ENCODE measurements at places on chromosomes 1 and 21. TPM values are rescaled to one million over a fixed set of nuclear protein-coding genes. Genes with fewer than 3 reads are reported as not detected.

Gene AGMAT
- total RNA-seq, result 0.50 TPM

Gene MMP23B
- 0.19 TPM for total RNA-seq

Gene LCE1A
- not detected for total RNA-seq

Gene CASQ1
- not detected for total RNA-seq

Gene CFAP45
- total RNA-seq, result 0.13 TPM

Gene PLA2G2F
- total RNA-seq, result not detected

Gene CDKN2C
- total RNA-seq, result 19.6 TPM

Gene SEMA4A
- total RNA-seq, result 0.16 TPM

Gene TSHB
- not detected for total RNA-seq

Gene S100A1
- total RNA-seq, result not detected

Gene GUCA2A
- not detected for total RNA-seq

Gene MSH4
- under 0.01 TPM for total RNA-seq

Gene C8B
- not detected for total RNA-seq

Gene PHLDA3
- 56.5 TPM for total RNA-seq

Gene PALMD
- 77.9 TPM for total RNA-seq

Gene GNG12
- 245 TPM for total RNA-seq

Gene CYB561D1
- total RNA-seq, result 2.8 TPM

Gene S100A14
- not detected for total RNA-seq

Gene RHD
- total RNA-seq, result not detected

Gene C1orf185
- total RNA-seq, result not detected

Gene DFFB
- 6.5 TPM for total RNA-seq

Gene RXFP4
- total RNA-seq, result 0.06 TPM

Gene ANGPTL3
- total RNA-seq, result not detected

Gene KRTAP19-8
- total RNA-seq, result not detected

Gene LRIF1
- 7.7 TPM for total RNA-seq

Gene NBPF6
- total RNA-seq, result not detected

Gene PDPN
- total RNA-seq, result 155 TPM

Gene DCDC2B
- total RNA-seq, result not detected

Gene CLDN17
- total RNA-seq, result not detected

Gene KCNQ4
- total RNA-seq, result not detected

Gene VWA1
- 34.7 TPM for total RNA-seq

Gene NMNAT2
- total RNA-seq, result 0.32 TPM

Gene B3GALT5
- 0.06 TPM for total RNA-seq

Gene OR2L5
- not detected for total RNA-seq

Gene EDARADD
- total RNA-seq, result not detected

Gene PTPRC
- total RNA-seq, result not detected

Gene S100A12
- not detected for total RNA-seq

Gene ALX3
- total RNA-seq, result not detected

Gene S1PR1
- 169 TPM for total RNA-seq

Gene NPHP4
- 1.9 TPM for total RNA-seq

Gene ZNF687
- 10.6 TPM for total RNA-seq

Gene HEYL
- total RNA-seq, result 0.32 TPM

Gene ATP1A2
- not detected for total RNA-seq

Gene ZBTB37
- 6.2 TPM for total RNA-seq

Gene C1orf122
- total RNA-seq, result 8.8 TPM

Gene CCDC190
- 0.38 TPM for total RNA-seq

Gene ACP6
- total RNA-seq, result 3.4 TPM

Gene NKAIN1
- total RNA-seq, result 0.06 TPM

Gene ATP5PF
- total RNA-seq, result 49.9 TPM

Gene LORICRIN
- not detected for total RNA-seq

Gene PCBP3
- total RNA-seq, result 0.16 TPM

Gene CD1E
- not detected for total RNA-seq

Gene CDC20
- total RNA-seq, result 29.1 TPM

Gene MEX3A
- total RNA-seq, result 12.2 TPM
